ENCODE measurements at places on chromosomes 12 and 14.
A peak's percentile ranks its signal among the peaks of the same experiment; 100 is the strongest.

GRCh38 chr14:34012978-34013720 is 62.3 kb upstream of the EGLN3 start:
- DNase-seq: no peak

- DNase-seq: no peak
These were observed 50.4 kb upstream of the RPH3A start for GRCh38 chr12:112741106-112741505.

DNA sequence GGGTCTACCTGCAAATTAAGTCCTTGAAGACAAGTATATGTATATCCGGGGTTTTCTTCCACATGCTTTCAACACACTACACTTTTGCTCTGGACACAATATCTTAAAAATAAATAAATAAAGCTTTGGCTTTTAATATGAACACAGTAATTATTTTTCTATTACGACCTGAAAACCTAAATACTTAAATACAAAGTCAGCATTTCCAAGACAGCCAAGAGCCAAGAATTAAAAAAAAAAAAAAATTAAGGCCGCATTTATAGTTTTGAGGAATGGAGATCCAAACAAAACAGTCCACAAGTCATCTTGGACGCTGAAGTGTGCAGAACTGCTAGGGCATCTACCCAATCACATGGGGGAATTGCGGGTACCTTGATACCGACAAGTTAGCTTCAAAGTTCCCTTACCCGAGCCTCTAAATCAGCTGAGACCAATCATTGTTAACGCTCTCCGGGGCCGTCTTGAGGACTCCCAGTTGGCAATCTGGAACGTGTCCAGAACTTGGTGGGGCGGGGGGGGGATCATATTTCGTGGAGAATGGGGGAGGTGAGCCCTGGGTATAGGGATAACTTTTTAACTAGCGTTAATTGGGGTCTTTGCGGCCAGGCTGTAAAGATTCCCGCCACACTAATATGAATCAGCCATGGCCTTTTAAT is 731 bp upstream of the PCNX4 start:
- DNase-seq: no peak

DNA sequence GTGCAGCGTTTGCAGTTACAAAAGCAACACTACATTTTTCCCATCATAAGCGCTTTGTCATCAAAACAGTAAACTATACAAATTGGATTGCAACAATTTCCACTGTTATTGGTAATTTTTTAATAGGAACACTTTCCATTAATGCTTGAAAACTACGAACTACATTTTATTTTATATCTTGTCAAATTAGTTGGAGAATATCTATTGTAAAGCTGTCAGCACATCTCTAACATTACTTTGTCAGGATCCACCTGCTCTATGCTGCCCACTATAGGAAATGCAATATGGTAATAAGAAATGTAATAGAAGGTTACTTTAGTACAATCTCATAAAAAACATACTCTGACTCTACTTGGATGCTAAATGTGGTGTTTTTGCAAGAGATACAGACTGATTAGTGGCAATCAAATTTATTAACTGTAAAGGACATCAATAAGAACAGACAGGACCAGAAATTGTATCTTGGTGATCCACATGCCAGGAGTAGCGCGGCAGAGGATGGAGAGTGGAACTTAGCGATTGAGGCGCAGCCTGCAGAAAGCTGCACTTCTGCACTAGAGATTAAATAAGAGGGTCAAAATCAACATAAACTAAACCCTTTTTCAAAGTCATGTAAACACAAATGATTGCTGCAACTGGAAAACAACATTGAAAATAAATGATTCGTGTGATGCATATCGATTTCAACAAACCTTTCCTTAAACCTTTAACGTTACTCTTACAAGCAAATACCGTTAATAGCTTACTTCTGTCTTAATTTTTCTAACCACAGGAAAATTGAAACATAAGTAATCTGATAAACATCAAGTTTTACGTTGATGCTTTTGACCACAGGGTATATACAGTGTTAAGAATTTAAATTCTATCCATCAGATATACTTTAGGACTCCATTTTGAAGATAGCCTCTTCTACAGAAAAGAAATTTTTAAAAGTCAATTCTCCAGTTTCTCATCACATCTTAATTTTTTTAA is 3.6 kb upstream of the ARID2 start:
- no peak for DNase-seq

DNA sequence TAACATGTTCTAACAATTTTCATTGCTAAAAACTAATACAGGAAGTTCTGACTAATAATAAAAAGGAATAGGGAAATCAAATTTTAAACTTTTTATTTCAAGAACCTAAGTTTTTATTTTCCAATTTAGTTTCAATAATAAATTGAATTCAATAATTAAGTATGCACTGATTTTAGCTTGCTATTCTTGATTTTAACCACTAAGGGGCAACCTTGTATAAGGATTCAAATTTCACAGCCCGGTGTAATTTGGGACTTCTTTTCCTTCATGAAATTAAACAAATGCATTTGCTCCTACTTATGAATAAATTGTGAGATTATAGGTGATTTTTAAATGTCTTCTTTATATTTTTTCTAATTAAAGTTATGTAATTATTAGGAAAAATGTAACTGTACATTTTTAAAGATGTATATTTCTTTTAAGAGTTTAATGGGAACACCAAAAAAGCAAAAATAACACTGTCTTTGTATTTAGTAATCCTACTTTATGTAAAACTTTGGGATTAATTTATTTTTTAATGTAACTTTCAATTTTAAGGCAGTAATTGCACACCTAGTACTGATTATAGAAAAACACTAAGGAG is 241.4 kb upstream of the PDZRN4 start:
- no peak for DNase-seq

GRCh38 chr12:60093428-60093827 is 497.6 kb downstream of the SLC16A7 start:
- DNase-seq: no peak

- no peak for DNase-seq
These were observed 12.8 kb downstream of the LEMD3 start for GRCh38 chr12:65182012-65182739.

DNA sequence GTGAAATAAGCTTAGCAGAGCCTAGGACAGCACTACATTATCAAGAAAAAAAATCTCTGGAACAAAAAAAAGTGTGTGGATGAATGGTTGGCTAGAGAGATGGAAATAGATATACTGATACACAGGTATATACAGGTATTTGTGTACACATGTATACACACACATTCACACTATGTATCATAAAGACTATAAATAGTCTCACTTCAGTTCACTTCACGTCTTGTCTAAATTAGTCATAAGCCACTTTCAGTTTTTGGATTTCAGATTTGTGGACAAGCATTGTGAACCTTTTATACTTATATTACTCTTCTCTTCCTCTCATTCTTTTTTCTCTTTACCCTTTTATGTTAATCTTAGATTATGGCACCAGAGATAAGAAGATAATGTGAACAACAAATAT is 41.8 kb upstream of the SLC6A15 start:
- DNase-seq: no peak

GRCh38 chr14:76863724-76864407 is 37.7 kb downstream of the LRRC74A start:
- DNase-seq: no peak

DNA sequence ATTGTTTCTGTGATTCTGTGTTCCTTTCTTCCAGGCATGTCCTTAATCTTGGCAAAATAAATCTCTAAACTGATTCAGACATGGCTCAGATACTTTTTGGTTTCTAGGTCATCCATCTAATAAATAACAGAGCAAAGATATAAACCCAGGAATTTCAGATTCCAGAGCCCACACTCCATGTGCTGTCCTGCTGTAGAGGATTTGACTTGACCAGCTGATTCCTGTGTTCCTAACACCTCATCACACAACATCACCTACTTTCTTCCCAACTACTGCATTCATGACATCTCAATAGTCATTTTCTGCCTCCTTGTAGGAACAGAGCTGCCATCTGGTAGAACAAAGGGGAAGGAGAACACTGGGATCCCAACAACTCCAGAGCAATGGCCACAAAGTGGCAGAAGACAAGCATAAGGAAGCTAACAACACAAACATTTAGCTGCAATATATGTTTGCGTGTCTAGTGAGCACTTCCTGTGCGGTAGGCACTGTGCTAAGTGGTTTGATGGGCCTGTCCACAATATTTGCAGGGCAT is 91.9 kb upstream of the OVCH1 start:
- no peak for DNase-seq

DNA sequence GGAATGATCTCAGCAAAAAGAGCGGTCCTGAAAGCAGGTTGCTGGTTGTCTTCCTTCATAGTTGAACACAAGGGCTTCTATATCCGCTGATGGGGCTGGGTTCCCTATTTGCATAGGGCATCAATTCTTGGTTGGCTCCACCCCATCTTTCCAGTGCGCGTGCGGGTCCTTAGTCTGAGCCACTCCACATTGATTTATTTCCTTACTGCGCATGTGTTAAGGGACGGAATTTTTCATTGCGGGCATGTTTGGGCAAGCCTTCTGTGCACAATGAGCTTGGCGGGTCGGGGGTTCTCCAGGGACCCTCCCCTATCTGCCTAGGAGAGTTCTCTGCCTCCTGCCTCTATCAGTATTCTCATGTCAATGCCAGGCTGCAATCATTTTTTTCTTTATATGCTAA is 21.2 kb upstream of the DLGAP5 start:
- no peak for DNase-seq

DNA sequence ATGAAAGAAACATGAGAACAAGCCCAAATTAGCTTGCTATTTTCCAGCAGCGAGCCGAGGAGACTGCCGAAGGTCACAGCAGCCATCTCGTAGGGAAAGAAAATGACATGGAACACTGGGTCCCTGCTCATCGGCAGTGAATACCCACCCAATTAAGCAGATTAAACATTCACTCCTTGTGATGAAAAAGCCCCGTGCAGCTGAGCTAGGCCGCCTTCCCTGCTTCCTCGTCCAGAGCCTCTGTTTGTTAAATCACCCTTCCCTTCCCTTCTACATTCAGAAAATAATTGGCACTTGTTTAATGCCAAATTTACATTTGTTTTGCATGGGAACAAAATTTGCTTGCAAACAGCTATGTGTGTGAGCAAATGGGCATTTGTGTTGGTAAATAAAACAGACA is 342.5 kb downstream of the RMST start:
- no peak for DNase-seq

DNA sequence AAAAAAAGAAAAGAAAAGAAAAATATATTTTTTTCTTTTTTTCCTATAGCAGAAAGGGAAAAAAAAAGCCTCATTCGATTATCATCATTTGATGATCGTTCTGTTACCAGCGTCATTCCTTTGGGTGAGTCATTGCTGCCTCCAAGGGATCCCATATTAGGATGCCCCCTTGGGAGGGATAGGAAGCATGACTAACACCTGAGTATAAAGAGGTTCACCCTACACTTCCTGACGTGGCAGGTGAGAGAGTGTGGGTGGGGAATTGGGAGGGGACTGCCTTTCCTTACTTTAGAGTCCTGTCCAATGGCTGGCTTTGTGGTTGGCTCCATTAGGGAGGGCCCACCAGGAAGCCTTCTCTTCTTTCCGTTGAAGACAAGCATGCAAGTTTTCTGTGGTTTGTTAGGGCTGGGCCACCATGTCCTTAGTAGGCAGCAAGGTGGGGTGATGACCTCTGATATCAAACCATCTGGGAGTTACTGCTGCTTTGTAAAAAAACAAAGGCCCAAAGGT is 56.1 kb upstream of the FUT8 start:
- peak; percentile 74 for DNase-seq

- DNase-seq: peak; percentile 84
These were observed 343 bp upstream of the NOVA1 start for GRCh38 chr14:26598081-26598671.

DNA sequence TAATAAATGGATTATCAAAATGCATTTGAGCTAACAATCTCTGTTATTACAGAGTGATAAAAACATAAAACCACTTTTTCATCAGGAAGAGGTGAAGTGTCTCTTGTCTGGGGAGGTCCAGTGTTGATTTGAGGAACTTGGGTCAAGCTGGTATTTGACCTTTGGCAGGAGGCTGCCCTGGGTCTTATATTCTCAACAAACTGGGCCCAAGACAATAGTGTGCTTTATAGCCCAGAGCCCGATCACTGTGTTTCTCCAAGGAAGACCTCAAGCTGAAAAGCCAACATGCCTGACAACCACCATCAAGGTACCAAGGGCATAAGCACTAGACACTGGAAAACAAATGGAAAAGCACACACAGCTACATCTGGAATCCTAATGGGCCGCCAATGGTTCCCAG is 137.0 kb downstream of the SLC25A21 start:
- no peak for DNase-seq

- no peak for DNase-seq
These were observed 572.0 kb upstream of the ATP2B1 start for GRCh38 chr12:90280564-90281058.

- DNase-seq: no peak
These were observed 113.1 kb downstream of the CCDC60 start for GRCh38 chr12:119447618-119448017.

DNA sequence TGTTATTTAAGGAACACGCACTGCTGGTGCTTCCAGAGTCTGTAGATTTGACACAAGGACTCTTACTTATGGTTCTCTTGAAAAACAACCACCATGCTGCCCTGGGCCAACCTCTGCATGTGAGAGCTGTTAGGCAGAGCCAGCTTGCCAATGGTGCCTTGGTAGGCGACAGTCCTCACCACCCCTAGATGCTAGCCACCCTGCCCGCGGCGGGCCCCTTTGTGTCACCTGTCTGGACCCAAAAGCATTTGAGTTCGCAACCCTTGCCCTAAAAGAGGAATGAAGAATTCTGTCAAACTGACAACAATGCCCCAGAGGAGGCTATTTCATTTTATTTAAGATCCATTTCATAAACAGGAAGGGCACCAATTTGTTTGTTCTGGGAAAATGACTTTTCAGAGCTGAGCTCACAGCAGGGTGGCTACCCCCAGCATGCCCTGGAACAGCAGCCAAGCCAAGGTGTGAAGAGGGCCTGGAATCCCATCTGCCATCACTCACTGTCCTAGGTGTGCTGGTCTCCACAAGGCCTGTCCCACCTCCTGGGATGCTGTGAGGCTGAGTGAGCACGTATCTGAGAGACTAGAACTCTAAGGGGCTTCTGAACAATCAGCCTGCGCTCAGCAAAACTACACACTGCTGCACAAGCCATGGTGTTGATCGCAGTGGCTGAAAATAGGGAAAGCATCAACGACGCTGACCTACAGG is 63.8 kb upstream of the FZD10 start:
- no peak for DNase-seq

DNA sequence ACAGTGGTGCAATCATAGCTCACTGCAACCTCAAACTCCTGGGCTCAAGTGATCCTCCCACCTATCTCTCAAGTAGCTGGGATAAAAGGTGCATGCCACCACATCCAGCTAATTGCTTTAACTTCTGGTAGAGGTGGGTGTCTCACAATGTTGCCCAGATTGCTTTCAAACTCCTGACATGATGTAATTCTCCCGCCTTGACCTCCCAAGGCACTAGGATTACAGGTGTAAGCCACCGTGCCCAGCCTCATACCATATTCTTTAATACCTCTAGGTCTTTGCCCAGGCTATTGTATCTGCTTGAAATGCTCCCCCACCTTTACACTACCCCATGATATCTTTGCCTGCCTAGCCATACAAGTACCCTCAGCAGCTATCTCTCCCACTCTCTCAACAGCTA is 11.3 kb downstream of the R3HDM2 start:
- no peak for DNase-seq

GRCh38 chr12:77667101-77667500 is 163.6 kb upstream of the NAV3 start:
- no peak for DNase-seq

GRCh38 chr12:128521981-128522380 is 255.0 kb downstream of the TMEM132C start:
- no peak for DNase-seq

- DNase-seq: no peak
These were observed 58.5 kb downstream of the PLXNC1 start for GRCh38 chr12:94206886-94207285.
